AG04449 (cell line): ENCODE measurements at places on chromosomes 4 and X.
A peak's percentile ranks its signal among the peaks of the same experiment; 100 is the strongest.

DNA sequence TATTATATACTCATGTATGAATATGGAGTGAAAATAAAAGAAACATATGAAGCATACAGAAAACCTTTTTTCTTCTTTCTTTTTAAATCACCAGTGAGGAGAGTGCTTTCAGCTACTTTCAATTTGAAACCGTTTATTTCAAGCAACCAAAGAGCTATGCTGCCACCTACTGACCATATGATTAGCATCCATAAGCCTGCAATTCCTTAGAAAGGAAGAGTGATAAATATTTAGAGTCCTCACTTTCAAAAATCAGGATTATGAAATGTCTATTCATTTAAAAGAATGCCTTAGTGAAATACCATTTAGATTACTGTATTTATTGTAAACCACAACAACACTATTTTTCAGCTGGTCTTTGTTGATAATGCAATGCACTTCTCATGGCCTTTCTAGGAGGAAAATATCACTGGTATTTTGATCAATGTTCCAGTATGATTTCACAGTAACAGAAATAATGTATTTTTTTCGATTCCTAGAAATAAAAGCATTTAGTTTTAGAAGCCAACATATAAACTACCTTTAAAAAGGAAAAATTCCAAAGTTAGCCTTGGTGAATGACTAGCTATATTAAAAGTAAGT, 667.6 kb downstream of the PCDH18 start:
- DNase-seq: peak; percentile 9

DNA sequence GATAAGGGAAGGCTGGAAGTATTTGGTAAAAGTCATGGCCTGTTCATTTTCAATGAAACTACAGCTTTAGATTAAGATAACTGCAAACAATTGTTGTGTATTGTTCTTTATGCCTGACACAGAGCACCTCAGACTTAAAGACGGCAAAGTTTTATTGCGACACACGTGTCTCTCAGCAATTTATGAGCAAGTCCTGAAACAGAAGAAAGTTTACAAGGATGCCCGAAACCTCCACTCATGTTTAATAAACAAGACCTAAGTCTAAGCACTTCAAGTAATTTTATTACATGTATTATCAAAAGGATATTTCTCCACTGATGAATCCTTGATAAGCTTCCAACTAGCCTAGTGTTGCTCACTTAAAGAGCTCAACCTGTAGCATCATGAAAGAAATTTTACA, 51.0 kb downstream of the DHX15 start:
- DNase-seq: no peak

- no peak for DNase-seq
These were observed 96.3 kb downstream of the GEMIN8 start for GRCh38 chrX:13933352-13933751.

- DNase-seq: no peak
These were observed 130.9 kb upstream of the CASK start for GRCh38 chrX:42054256-42054655.

DNA sequence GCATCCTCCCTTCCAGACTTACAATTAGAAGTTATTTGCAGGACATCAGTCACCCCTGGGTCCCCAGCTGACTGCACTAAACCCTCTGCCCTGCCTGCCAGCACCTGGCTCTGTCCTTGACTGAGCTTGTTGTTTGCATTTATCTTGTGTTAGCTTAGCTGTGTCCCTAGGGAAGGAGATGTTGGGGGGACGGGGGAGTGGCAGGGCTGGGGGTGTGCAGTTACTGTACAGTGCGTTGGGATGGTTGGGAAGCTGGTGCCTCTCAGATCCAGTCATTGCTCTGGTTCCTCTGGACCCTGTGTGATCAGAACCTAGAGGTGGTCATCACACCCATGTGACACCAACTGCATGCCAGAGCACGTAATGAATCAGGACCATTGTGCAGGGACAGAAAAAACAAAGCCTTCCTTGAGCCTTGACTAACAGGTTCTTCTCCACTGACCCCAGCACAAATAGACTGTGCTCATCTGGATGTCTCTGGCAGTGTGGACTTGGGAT, 32.7 kb upstream of the PROM1 start:
- no peak for DNase-seq

- DNase-seq: peak; percentile 63
These were observed 12.8 kb upstream of the LIMCH1 start for GRCh38 chr4:41525129-41525528.

GRCh38 chr4:94595880-94596483, 144.2 kb downstream of the PDLIM5 start:
- DNase-seq: no peak

GRCh38 chr4:48081196-48081595, 52.9 kb downstream of the TXK start:
- no peak for DNase-seq

DNA sequence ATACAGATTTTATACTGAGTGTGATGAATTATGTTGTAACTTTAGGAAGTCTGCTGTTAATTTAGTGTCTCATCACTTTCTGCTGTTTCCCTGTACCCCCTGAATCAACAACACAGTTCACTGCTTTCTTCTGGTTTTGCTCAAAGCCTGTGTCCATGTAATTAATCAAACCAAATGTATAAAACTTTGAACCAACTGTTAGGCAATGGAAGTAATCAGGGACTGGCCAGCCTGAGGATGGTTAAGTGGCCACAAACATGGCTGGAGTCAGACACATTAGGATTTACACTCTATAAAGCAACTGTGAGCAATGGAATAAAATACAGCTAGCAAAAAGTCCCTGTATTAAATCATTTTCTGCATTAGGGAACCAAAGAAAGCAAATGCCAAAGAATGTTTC, 42.6 kb downstream of the CXCL1 start:
- DNase-seq: no peak

DNA sequence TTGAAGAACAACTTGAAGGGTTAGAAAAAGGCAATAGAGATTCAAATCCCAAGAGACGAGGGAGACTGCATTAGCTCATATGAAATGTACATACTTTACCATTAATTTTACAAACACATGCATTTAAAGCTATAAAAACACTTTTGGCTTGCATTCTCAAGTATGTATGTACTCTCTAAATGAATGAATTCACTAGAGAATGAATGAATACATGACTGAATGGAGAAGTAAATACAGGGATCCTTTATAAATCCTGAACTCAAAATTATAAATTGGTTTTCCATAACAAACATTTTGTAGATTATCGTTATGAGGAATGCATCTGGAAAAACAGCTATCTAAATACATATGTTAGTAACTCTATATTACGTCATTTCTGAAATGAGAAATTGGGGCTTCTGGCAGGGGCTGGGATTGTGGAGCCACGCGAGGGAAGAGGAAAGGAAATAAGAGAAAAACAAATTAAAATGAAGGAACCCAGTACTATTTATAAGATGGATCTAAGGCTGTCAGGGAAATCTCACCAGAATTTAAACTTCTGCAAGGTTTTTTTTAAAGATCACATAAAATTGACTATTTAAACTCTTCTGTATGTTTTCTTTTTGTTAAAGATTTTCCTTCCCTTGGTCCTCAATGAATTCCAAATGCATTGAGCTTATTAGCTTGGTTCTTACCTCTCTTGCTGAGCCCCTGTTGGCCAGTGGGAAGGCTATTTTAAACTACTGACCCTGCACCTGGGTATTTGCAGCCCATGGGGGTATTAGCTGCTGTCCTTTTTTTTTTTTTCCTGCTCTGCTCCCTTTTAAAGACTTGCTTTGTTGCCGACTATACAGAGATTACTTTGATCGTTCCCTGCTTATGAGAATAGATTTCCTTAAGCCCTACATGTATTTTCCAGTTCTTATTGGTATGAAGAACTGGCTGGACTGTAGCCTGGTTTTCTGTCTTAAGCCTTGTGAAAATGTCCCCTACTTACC, 207.8 kb downstream of the ADGRL3 start:
- no peak for DNase-seq

DNA sequence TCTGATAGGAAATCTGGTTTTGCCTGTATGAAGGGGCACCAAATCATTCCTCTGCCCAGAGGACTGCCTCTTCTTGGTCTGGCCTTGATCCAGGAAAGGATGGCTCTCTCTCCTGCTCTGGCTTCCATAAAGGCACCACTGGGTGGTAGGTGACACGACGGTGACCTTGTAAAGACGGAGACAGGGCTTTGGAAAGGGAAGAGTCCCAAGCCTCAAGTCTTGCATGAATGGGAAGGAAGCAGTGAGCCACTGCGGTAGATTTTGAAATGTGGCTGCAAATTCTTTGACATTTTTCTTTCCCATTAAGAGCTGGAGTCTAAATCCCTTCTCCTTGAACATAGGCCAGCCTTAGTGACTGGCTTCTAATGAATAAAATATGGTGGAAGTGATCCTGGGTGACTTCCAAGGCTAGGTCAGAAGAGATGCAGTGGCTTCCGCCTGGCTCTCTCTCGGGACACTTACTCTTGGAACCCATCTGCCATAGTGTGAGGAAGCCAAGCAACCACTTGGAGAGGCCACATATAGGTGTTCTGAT, 347.4 kb downstream of the BCOR start:
- DNase-seq: no peak

DNA sequence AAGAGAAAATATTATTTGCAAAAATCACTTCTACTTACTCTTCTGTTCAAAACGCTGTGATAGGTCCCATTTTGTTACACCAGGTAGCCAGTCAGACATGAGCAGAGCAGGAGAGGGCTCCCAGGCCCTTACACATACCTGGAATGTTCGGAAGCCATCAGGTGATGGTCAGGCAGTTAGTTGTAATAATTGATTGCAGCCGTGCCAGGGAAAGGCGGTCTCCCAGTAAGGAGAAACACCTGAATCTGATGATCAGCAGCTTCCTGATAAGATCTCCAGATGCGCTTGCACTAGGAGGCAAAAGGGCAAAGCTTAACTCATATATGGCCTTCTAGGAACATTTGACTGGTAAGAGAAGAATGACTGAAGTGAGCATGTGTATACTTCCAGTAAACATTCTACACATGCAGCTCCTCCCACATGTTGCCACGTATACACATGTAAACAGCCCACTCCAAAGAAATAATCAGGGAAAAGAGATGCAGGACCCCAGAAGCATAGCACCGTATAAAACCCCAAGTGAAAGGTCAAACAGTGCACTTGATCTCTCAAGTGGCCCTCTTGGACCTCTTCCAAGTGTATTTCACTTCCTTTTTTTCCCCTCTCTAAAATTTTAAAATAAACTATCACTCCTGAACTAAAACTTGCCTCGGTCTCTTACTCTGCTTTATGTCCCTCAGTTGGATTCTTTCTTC, 1338.0 kb downstream of the FSTL5 start:
- no peak for DNase-seq

- DNase-seq: no peak
These were observed 95.8 kb downstream of the DHX15 start for GRCh38 chr4:24488399-24489164.

DNA sequence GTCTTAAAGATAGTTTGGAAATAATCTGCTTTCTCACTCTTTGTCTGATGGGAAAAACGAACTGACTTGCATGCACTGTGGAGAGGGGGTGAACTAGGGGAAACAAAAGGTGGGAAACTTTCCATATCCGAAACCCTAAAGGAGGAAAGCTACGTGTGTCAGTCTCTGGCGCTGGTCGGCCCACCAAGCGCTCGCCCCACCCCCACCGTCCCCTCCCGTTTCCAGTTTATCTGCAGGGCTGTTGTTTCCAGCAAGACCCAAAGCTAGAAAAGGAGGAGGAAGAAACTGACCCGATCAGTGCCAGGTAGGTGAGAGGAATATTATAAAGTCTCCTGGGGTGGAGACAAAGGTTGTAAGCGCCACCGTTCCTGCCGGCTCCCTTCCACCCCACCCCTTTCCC, 552 bp downstream of the TCEAL9 start:
- no peak for DNase-seq

DNA sequence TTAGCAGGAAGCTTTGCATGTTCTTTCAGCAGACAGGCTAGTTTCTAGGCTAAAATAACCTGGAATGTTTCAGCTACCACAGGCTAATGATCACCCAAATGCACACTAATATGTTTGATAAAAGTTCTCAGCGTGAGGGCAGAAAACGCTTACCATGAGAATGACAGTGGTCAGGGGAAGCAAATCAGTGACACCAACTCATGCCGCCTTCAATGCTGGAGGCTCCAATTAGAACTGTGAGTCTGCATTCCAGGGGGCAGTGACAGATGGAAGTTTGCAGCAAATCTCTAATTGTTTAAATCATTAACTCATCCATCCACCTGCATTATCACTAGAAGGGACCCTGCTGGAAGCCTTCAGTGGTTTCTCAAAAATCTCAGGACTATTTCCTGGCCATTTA, 43.2 kb downstream of the ANOS1 start:
- no peak for DNase-seq

DNA sequence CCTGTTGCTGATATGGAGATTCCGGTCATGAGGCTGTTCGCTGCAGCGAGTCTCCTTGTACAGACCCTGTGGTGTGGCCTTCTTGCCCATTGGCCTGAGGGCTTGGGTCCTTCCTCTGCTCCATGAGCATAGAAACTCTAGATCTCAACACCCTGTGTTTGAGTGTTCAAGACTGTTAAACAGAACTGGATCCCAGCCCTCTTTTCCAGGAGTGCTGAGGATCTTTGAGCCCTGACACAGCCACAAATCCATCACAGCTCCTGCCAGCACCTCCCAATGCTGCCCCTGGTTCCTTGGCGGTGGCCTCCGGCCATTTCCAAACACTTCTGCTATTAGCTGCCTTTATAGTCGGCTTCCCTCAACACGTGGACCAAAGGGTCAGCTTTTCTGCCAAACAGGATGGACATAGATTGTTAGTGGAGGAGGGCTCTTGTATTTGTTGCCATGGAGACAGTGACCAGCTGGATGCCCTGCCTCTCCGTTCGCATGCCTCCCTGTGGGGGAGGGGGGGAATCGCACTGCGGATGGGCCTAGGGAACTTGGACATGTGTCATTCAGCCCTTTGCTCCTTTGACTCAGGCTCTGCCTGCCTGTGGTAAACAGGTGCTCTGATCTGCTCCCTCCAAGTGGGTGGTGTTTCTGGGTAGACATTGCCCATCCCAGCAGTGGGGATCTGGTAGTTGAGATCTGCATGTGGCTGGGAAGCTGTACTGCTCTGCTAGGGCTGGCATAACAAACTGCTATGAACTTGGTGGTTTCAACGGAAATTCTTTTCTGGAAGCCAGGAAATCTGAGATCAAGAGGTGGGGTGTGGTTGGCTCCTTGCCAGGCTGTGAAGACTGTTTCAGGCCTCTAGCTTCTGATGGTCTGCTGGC, 6.9 kb upstream of the WDR1 start:
- no peak for DNase-seq

DNA sequence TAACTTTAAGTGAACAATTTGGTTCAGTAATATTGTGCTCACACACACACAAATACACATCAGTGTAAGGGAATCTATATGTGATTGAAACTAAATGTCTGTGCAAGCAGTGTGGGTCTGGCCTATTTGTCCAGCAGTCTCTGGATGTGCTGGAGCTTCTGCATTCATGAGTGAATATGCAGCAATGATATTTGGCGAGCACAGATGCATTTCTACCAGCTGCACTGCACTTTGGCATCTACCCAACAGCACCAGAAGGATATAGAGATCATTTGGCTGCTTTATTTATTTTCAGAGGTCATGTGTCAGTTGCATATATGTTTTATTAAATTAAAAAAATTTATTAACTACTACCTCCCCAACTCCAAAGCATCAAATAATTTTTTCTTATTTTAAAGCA, 613.4 kb upstream of the NR3C2 start:
- DNase-seq: no peak
